Hair follicle dermal papilla cell (primary cell): ENCODE measurements at places on chromosomes 16 and 17. TPM values are rescaled to one million over a fixed set of nuclear protein-coding genes. Genes with fewer than 3 reads are reported as not detected.

EEF2K gene
- 25.3 and 41.4 TPM in 2 replicates for total RNA-seq

PERCC1 gene
- total RNA-seq: not detected in 2 replicates

CAMTA2 gene
- 12.3 and 17.7 TPM in 2 replicates for total RNA-seq

KRTAP4-9 gene
- total RNA-seq: not detected in 2 replicates

RTN4RL1 gene
- 0.85 and 1.6 TPM in 2 replicates for total RNA-seq

TBC1D3H gene
- not detected in 2 replicates for total RNA-seq

CLTC gene
- 450 and 556 TPM in 2 replicates for total RNA-seq
